ENCODE measurements at places on chromosomes 12 and 14.

DNA sequence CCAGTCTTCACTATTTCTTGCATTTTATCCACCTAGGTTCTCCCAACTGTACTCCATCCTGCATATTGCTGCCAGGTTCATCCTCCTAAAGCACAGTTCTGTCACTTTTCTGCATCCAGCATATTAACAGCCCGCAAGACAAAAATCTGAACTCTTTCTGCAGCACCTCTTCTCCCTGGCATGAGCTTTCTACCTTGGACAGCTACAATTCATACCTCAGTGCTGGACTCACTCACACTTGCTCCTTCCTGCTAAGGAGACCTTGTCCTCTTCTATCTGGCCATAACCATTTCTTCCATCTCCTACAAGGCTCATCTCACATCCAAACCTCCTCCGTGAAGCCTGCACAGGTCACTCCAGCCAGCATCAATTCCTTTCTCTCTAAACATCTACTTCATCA lies 170.1 kb upstream of the GRIP1 start:
- DNase-seq, result no peak

DNA sequence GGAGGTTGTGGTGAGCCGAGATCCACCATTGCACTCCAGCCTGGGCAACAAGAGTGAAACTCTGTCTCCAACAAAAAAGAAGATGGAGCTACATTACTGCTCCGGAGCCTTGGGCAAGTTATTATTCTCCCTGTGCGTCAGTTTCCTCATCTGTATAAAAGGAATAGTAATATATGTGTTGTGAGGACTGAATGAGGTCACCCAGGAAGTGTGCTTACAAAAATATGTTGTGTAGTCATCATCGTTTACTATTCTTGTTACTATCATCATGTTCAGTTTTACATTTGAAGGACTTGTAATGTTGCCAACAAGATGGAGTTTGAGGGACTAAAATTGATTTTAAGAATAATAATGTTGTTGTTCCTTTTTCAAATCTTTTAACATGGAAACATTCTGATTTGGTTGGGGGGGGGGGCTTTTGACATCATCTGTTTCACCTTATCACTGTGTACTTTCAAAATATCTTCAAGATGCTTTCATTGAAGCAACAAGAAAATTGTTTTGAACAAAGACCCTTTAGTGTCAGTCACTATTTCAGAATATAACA lies 156.8 kb downstream of the PDE3A start:
- DNase-seq, result no peak

- no peak for DNase-seq
Measured at GRCh38 chr12:94997061-94997460, 6.4 kb downstream of the NDUFA12 start.

DNA sequence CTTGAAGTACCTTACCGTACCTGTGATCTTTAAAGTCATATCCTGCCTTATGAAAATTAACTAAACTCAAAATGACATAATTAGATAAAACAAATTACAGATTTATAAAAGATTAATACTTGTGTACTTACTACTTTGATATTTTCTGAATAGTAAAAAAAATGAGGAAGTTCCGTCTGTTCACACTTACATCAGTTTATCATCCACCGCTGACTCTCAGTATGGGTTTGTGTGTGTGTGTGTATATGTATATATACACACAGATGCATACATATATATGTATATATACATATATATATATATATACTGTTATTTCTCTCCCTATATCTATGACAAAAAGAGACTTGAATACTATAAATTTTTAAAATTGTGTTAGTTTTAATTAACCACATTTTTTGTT lies 65.0 kb upstream of the MON2 start:
- DNase-seq, result no peak

GRCh38 chr12:69910694-69911093 lies 85.7 kb downstream of the MYRFL start:
- DNase-seq, result no peak

DNA sequence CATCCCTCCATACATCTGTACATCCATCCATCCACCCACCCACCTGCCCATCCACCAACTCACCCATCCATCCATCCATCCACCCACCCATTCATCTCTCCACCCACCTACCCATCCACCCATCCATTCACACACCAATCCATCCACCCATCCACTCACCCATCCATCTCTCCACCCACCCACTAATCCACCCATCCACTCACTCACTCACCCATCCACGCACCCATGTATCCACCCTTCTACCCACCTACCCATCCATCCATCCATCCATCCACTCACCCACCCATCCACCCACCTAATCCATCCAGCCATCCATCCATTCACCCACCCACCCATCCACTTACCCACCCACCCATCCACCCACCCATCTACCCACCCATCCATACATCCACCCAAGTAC lies 16.2 kb downstream of the GALNT9 start:
- no peak for DNase-seq

GRCh38 chr14:101733211-101733610 lies 28.3 kb upstream of the PPP2R5C start:
- no peak for DNase-seq

DNA sequence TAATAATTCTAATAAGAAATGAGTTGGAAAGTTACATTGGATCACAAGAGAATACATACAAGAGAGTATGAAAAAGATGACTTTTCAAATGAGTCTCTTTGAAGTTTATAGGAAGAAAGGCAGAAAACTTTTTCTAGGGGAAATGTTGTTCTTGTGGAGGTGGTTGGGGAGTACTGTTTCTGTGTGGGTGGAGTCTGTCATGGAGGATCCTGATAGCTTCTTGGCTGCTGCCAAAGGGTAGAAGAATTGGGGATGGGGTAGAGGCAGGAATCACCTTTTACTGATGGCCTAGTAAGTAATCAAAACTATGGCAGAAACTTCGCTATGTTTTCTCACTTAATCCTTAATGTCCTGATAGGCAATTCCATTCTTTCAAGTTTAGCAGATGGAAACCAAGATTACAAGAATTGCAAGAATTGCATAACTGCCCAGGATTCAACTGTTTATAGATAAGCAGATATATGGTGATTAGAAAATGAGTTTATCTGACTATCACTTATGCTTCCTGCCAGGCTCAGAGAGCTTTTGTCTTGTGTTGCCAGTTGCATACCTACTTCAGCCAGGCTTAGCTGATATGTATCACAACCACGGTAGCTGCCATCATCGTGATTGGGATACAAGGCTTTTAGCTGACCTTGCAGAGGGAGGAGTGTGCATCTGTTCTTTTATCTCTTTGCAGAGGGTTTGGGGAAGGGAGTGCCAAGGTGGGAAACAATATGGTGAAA lies 463.9 kb downstream of the TMTC2 start:
- DNase-seq, result no peak

- DNase-seq, result no peak
Measured at GRCh38 chr12:92621833-92622232, 81.0 kb upstream of the PLEKHG7 start.

- DNase-seq, result no peak
Measured at GRCh38 chr12:4056910-4057845, 184.0 kb upstream of the PARP11 start.

DNA sequence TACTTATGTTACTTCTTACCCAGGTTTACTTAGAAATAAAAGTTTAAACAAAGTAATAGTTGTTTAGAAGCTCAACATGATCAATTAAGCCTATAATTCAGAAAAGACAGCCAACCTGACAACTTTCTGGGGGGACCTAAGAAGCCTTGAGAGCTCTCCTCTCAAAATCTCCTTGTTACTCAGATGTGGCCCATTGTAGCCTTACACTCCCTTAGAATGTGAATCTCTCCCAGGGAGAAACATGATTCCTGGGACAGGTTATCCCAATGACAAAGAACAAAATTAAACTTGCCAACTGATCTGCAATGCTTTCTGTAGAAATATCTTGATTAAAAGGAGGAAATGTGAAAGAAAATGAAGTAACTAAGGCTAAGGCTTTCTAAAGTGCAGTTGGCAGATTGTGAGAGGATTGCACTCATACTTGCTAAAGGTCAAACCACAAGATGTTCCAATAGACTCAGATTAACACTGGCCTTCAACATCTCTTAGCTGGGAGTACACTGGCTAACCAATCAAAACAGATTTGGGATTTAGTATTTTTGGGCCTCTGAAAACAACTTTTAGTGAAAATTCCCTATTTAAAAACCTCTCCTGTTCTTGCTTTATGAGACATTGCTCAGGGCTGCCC lies 72.3 kb upstream of the TMX1 start:
- no peak for DNase-seq

DNA sequence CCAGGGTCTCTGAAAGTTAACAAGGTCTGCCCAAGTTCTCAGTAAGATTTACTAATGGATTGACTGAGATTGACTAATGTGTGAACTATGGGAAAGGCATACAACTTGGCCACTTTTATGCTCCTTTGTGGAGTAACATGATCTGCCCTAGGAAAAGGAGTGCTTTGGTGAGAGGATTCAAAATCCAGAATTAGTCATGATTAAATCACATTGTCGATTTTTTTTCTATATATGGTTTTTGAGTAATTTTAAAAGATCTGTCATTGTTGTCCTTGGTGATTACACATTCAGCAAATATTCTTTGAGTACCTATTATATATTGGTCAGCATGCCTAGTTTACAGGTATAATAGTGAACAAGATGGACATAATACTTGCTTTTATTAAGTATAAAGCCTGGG lies 147.7 kb upstream of the SYT10 start:
- no peak for DNase-seq

Data from NCI-H1105 treated with DMSO at 0.1 percent for 48 hours (cell line).